ENCODE measurements at places on chromosomes 12 and 14.

- DNase-seq: peak; percentile 75
Measured at GRCh38 chr12:106903241-106903945, 52.3 kb upstream of the TMEM263 start.

- no peak for DNase-seq
Measured at GRCh38 chr14:34853041-34853440, 22.1 kb downstream of the BAZ1A start.

DNA sequence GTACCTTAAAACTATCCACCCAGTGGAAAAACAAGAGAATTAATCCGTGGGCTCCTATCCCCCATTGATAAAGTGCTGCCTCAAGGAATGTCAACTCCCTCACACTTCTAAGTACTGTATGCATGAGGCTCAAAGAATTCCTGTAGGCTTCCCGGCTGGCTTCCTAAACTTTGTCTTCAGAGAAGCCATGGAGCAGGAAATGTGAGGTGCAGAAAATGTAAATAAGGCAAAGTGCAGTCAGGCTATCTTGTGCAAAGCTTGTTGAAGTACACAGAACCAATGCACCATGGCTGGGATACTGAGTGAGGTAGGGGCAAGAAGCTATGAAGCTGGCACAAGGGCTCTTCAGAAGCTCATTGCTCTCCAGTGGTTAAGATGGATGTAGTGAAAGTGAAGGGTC is 611.0 kb downstream of the FSCB start:
- no peak for DNase-seq

GRCh38 chr14:100297320-100298300 is 8.6 kb downstream of the SLC25A29 start:
- DNase-seq: peak; percentile 89

DNA sequence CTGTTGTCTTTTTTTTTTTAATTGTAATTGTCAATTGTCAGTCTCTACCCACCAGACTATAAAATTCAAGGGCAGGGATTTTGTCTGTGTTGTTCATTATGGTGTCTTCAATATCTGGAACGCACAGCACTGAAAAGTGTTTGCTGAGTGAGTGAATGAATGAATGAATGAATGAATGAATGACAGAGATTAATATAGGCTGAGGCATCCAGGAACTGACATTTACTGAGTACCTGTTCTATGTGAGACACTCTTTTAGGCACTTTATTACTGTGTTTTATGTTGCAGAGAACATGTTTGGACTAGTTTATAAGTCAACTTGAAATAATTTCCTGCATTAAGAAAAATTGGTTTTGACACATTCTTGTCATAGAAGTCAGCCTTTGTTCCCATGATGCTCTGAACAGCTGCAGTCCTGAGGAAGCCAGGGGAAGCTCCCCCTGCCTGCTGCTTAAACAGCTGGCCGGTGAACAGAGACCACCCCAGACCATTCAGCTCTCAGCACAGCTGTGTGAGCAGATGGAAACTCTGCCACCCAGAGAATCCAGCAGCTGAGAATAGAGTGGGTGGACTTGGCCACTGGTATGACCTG is 160.7 kb upstream of the CCND2 start:
- DNase-seq: peak; percentile 6

- DNase-seq: no peak
Measured at GRCh38 chr14:21680072-21680471, 6.5 kb upstream of the OR4E1 start.

GRCh38 chr12:15726027-15726877 is 62.9 kb downstream of the EPS8 start:
- no peak for DNase-seq

All from Right ventricle myocardium inferior (tissue), 1 donor.